ENCODE measurements at places on chromosomes 3 and 15. TPM values are rescaled to one million over a fixed set of nuclear protein-coding genes. Genes with fewer than 3 reads are reported as not detected.

The LTK gene
- 2.0 TPM for total RNA-seq

The NEK10 gene
- 2.2 TPM for total RNA-seq

DNA sequence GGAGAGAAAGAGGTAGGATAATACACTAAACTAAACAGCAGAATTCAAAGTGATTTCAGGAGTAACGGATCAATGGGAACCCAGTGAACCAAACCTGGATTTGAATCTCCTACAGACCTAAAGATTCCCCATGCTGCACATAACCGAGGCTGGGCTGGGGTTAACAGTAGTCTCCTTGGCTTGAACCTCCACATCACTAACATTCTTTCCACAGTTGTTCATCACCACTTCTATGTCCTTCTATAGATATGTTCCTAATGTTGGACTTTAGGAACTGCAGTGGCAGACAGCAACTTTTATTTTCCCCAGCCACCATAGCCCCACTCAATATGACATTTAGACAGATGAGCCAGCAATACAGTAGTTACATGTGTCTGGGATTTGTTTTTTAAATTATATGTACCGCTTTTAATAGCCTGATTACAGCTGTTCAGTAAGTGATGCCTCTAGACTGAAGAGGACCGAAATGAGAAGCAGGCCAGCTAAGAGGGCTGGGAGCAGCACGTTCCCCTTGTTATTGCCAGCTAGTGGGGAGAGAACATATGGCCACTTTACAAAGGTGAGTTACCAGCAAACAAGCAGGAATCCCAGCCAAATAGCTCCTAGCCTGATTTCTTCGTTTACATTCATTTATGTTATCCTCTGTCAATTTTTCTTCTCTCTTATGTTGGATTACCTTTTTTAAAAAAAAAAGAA lies 472.6 kb upstream of the CDIN1 start:
- no peaks in the 10 kb centered on the region for H3K36me3 ChIP-seq
- no peak for DNase-seq
- no peaks in the 10 kb centered on the region for H3K4me1 ChIP-seq
- no peak overlapping the region for H3K27ac ChIP-seq
- no peak overlapping the region for H3K4me3 ChIP-seq

GRCh38 chr3:147007736-147008245 lies 398.6 kb downstream of the ZIC4 start:
- DNase-seq = no peak
- H3K36me3 ChIP-seq = no peaks in the 10 kb centered on the region
- no peak overlapping the region for H3K27ac ChIP-seq
- H3K4me1 ChIP-seq = no peaks in the 10 kb centered on the region
- no peaks in the 10 kb centered on the region for H3K27me3 ChIP-seq

The NR1I2 gene
- 0.35 TPM for total RNA-seq
